ENCODE measurements at places on chromosomes 3 and 15.

GRCh38 chr3:186772281-186772694 lies 11.1 kb upstream of the EIF4A2 start:
- DNase-seq, result no peak
- peak overlapping the region; percentile 49 for H3K4me3 ChIP-seq
- no peaks in the 10 kb centered on the region for H3K4me1 ChIP-seq

- H3K27me3 ChIP-seq, result no peaks in the 10 kb centered on the region
- H3K27ac ChIP-seq, result no peak overlapping the region
- H3K4me3 ChIP-seq, result no peak overlapping the region
- H3K36me3 ChIP-seq, result no peaks in the 10 kb centered on the region
- peaks cover 28% of the 10 kb centered on the region for H3K4me1 ChIP-seq
These were observed 62.4 kb downstream of the RAB7A start for GRCh38 chr3:128788268-128788869.

DNA sequence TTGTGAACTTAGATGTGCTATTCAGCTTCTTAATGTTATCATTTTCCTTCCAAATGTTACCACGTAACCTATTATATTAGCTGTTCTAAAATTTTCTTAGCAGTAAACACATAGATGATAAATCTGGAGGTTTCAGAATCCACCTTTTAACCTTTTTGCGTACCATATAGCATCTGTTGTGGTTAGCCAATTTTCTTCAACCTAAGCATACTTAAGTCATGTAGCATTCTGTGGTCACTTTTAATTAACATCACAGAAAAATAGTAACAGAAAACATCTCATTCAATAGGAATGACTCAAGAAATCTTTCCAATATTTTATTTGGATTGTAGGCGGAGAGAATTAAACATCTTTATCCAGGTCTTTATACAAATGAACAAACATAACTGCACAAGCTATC lies 1465.3 kb upstream of the GBE1 start:
- H3K4me1 ChIP-seq, result no peaks in the 10 kb centered on the region
- no peak for DNase-seq
- H3K27ac ChIP-seq, result no peak overlapping the region
- H3K36me3 ChIP-seq, result no peaks in the 10 kb centered on the region

DNA sequence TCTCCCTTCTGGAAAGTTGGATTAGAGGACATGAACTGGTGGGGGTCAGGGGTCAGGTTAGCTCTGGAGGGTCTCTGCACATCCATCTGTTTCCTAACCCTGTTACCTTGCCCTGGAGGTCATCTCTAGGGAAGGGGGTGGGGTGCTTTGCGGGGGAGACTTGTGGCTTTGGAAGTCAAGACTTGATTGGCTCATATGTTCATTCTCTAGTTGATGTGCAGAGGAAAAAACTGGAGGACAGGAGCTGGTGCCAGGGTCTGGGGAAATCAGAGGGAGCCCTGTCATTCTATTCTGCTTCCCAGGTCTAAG lies 42.9 kb upstream of the ROPN1 start:
- no peak for DNase-seq
- H3K36me3 ChIP-seq, result peaks cover 7% of the 10 kb centered on the region
- H3K4me1 ChIP-seq, result no peaks in the 10 kb centered on the region
- H3K27me3 ChIP-seq, result no peaks in the 10 kb centered on the region
- H3K27ac ChIP-seq, result peak overlapping the region; percentile 86

GRCh38 chr3:170226426-170226960 lies 4.3 kb downstream of the PRKCI start:
- no peaks in the 10 kb centered on the region for H3K36me3 ChIP-seq
- H3K4me1 ChIP-seq, result peaks cover 37% of the 10 kb centered on the region
- H3K27ac ChIP-seq, result no peak overlapping the region
- no peak overlapping the region for H3K4me3 ChIP-seq
- DNase-seq, result no peak
- H3K27me3 ChIP-seq, result no peaks in the 10 kb centered on the region

- H3K27me3 ChIP-seq, result no peaks in the 10 kb centered on the region
- no peaks in the 10 kb centered on the region for H3K4me1 ChIP-seq
- no peaks in the 10 kb centered on the region for H3K36me3 ChIP-seq
- no peak overlapping the region for H3K27ac ChIP-seq
- DNase-seq, result no peak
These were observed 43.5 kb upstream of the CTNNB1 start for GRCh38 chr3:41155834-41156233.

GRCh38 chr3:13002398-13003124 lies 70.7 kb downstream of the IQSEC1 start:
- no peaks in the 10 kb centered on the region for H3K27me3 ChIP-seq
- H3K36me3 ChIP-seq, result no peaks in the 10 kb centered on the region
- peaks cover 9% of the 10 kb centered on the region for H3K4me1 ChIP-seq
- no peak for DNase-seq
- no peak overlapping the region for H3K27ac ChIP-seq

- H3K4me1 ChIP-seq, result peaks cover 3% of the 10 kb centered on the region
- no peaks in the 10 kb centered on the region for H3K27me3 ChIP-seq
- no peak overlapping the region for H3K27ac ChIP-seq
- no peak for DNase-seq
These were observed 198.2 kb upstream of the UBE2E2 start for GRCh38 chr3:23004971-23005370.

- H3K36me3 ChIP-seq, result no peaks in the 10 kb centered on the region
- H3K4me1 ChIP-seq, result no peaks in the 10 kb centered on the region
- no peak for DNase-seq
- no peak overlapping the region for H3K4me3 ChIP-seq
These were observed 45.8 kb downstream of the SCN5A start for GRCh38 chr3:38603731-38604131.

GRCh38 chr3:107325446-107325845 lies 51.8 kb upstream of the CCDC54 start:
- no peak for DNase-seq
- no peaks in the 10 kb centered on the region for H3K4me1 ChIP-seq
- no peaks in the 10 kb centered on the region for H3K36me3 ChIP-seq
- no peak overlapping the region for H3K27ac ChIP-seq
- no peak overlapping the region for H3K4me3 ChIP-seq

GRCh38 chr15:39680868-39681267 lies 100.0 kb downstream of the THBS1 start:
- no peaks in the 10 kb centered on the region for H3K36me3 ChIP-seq
- peaks cover 25% of the 10 kb centered on the region for H3K4me1 ChIP-seq
- H3K27me3 ChIP-seq, result no peaks in the 10 kb centered on the region
- H3K4me3 ChIP-seq, result no peak overlapping the region
- peak overlapping the region; percentile 14 for H3K27ac ChIP-seq
- no peak for DNase-seq

GRCh38 chr15:90028376-90028944 lies 27.3 kb downstream of the ZNF710 start:
- no peaks in the 10 kb centered on the region for H3K27me3 ChIP-seq
- H3K27ac ChIP-seq, result no peak overlapping the region
- H3K4me3 ChIP-seq, result no peak overlapping the region
- no peaks in the 10 kb centered on the region for H3K4me1 ChIP-seq
- no peaks in the 10 kb centered on the region for H3K36me3 ChIP-seq

GRCh38 chr3:8491271-8492144 lies 10.1 kb upstream of the LMCD1 start:
- H3K27ac ChIP-seq, result peak overlapping the region; percentile 88
- no peak overlapping the region for H3K4me3 ChIP-seq
- peak; percentile 69 for DNase-seq
- no peaks in the 10 kb centered on the region for H3K4me1 ChIP-seq
- H3K36me3 ChIP-seq, result no peaks in the 10 kb centered on the region

DNA sequence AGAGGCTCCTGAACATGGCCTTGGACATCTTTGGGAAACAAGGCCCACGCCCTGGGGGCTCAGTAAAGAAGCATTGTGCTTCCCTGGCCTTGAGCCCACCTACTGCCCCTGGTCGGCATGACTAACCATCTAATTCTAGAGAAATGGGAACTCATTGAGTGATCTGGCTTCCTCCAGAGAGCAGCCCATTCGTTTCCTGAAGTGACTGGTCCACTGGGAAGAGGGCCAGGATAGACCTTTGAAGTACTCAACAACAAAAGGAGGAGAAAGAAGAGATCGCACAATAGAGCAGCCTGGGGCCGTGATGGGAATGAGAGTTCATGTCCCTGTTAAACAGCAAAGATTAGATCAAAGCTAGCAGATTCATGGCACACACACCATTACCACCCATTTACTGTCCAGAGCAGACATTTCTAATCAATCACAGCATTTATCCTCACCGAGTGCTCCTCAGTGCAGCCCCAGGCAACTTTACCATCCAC lies 514.4 kb upstream of the PROK2 start:
- no peaks in the 10 kb centered on the region for H3K27me3 ChIP-seq
- no peak overlapping the region for H3K27ac ChIP-seq
- DNase-seq, result no peak

DNA sequence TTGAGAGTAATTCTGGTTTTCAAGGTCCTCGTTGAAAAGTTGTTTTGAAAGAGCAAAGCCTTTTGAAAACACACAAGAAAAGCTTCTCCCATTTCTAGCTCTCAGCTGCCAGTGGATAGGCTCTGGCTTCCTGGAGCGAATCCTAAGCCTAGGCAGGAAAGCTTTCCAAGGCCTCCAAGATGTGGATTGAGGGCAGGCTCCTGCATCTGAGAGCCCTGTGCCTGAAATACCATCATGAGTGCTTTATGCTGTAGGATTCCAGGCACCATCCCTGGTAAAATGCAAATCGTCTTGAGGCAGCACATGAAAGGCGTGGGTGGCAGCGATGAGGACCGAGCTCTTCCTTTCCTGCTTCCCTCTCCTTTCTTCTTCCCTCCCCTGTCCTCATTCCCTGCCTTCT lies 60.7 kb upstream of the CORO2B start:
- H3K4me3 ChIP-seq, result no peak overlapping the region
- H3K36me3 ChIP-seq, result no peaks in the 10 kb centered on the region
- no peaks in the 10 kb centered on the region for H3K4me1 ChIP-seq
- no peaks in the 10 kb centered on the region for H3K27me3 ChIP-seq

- no peak overlapping the region for H3K4me3 ChIP-seq
- H3K4me1 ChIP-seq, result peaks cover 15% of the 10 kb centered on the region
- DNase-seq, result no peak
- H3K27me3 ChIP-seq, result no peaks in the 10 kb centered on the region
- no peaks in the 10 kb centered on the region for H3K36me3 ChIP-seq
These were observed 29.2 kb downstream of the ILDR1 start for GRCh38 chr3:121992601-121993560.

DNA sequence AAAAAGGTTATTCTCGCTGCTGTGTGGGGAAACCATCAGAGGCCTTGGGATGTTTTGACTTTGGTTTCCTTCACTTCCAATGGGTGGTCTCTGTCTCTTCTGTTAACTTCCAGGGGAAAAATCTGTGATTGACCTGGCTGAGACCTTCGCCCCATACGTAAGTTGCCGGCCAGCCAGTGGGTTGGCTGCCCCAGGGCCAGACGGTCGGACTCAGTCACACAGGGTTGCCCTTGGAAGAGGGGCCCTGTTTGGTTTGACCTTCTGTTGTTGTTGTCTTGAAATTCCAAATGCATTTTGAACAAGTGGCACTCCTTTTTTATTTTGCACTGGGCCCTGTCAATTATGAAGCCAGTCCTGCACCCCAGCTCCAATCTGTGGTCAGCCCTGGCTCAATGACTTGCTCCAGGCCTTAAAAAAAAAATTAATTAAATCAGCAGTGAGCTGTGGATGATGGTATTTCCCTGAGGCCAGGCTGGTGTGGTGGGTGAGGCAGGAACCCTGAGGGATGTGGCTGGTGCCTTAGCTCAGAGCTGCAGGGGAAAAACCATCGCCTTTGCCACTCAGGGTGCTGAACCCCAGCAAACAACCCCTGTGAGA lies 4.5 kb downstream of the FAM107A start:
- H3K4me1 ChIP-seq, result peaks cover 7% of the 10 kb centered on the region
- no peak for DNase-seq
- H3K36me3 ChIP-seq, result no peaks in the 10 kb centered on the region

GRCh38 chr3:143063018-143063417 lies 56.6 kb upstream of the CHST2 start:
- DNase-seq, result no peak
- no peaks in the 10 kb centered on the region for H3K4me1 ChIP-seq
- no peak overlapping the region for H3K4me3 ChIP-seq
- no peaks in the 10 kb centered on the region for H3K27me3 ChIP-seq
- H3K27ac ChIP-seq, result no peak overlapping the region

DNA sequence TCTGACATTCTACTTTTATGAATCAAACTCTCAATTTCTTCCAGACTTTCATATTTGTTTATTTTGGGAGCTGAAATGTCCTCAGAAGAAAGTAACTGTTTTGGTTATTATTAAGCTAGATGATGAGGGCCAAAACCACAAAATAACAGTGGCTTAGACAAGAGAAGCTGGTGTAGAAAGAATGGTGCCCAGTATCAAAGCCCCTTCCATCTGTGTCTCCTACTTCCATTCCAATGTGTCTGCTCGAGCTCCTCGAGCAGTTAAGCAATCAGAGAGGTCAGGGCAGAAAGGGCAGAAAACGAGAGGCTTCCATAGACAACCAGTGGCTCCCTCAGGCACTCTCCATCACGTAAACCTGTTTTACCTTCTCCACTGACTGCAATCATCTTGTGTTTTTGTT lies 59.7 kb upstream of the MAGI1 start:
- no peaks in the 10 kb centered on the region for H3K4me1 ChIP-seq
- DNase-seq, result no peak
- H3K36me3 ChIP-seq, result no peaks in the 10 kb centered on the region
- no peak overlapping the region for H3K4me3 ChIP-seq
- H3K27me3 ChIP-seq, result no peaks in the 10 kb centered on the region
- H3K27ac ChIP-seq, result no peak overlapping the region

DNA sequence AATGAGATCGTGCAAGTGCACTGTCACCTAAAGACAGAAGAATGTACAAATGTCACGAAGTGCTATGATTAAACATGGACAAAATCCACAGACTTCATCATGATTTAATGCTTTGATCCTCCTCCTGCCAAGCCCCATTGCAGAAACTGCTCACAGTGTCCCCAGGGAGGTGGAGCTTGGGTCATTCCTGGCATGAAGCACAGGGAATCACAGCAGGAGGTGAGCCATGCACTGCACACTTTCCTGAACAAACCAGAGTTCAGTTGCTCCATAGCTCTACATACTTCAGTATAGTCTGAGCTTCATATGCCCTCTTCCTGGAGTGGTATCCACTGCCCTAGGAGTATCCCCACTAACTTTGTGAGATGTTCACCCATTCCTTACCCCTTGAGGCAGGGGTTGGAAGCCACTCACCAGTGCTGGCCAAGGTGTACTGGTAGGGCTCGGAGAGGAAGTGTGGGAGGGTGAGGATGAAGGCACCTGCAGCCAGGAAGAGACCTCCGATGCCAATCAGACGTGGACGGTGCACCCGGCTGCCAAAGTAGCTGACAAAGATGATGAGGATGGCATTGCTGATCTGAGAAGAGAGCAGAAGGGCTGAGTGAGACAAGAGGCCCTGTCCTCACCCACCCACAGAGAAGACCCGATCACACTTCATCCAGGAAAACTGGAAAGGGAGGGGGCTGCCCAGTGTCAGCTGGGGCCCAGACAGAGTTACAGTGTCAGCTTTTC lies 56.3 kb downstream of the SLCO2A1 start:
- H3K36me3 ChIP-seq, result no peaks in the 10 kb centered on the region
- DNase-seq, result no peak
- no peaks in the 10 kb centered on the region for H3K27me3 ChIP-seq
- H3K27ac ChIP-seq, result no peak overlapping the region

All from tibial artery (tissue), 4 donors.